Hematopoietic multipotent progenitor cell treated with erythropoietin and hydrocortisone succinate and interleukin-3 and kit ligand, for 4 days (in vitro differentiated cells): ENCODE measurements at places on chromosomes 12 and 14.

- no peak for DNase-seq
Measured at GRCh38 chr14:105223770-105224544, 24.4 kb upstream of the BTBD6 start.

GRCh38 chr12:42213023-42213422 lies 25.0 kb downstream of the YAF2 start:
- DNase-seq = peak; percentile 36

- DNase-seq = no peak
Measured at GRCh38 chr12:119204671-119205285, 26.0 kb downstream of the HSPB8 start.

DNA sequence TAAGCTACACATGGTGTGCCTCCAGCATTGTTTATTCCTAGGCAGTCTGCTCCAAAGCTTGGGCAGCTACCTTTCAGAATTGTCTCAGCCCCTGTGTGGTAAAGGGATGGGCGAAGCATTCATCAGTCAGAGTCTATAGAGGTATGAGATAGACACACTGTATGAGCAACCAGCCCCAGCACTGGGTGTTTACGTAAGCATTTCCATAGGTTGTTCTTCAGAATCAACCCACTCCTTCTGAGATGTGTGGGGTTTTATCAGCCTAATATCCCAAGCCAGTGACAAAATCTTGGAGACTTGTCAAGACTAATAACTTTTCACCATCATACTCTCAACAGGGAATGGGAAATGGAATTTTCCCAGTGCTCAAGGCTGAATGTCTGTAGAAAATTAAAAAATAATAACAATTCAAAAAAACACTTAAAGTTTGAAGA lies 98.2 kb downstream of the BTG1 start:
- no peak for DNase-seq

- peak; percentile 13 for DNase-seq
Measured at GRCh38 chr14:106010783-106011182, 484.4 kb downstream of the TMEM121 start.

DNA sequence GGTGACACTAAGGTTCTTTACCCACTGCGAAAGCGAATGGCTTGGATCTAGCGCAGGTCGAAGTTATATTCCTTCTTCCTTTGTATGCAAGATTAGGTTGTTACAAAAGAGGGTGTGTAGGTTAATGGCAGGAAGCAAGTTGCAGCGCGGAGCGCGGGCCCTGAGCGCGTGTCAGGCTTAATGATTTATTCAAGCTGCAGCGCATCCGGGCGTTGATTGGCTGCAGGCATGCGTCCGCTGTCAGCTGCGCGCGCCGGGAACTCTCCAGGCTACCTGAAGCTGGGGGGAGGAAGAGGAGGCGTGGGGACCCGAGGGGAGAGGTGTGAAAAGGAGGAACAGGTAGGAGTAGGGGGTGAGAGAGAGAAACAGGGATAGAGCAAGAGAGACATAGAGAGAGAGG lies 7.4 kb downstream of the ASCL1 start:
- DNase-seq = no peak

DNA sequence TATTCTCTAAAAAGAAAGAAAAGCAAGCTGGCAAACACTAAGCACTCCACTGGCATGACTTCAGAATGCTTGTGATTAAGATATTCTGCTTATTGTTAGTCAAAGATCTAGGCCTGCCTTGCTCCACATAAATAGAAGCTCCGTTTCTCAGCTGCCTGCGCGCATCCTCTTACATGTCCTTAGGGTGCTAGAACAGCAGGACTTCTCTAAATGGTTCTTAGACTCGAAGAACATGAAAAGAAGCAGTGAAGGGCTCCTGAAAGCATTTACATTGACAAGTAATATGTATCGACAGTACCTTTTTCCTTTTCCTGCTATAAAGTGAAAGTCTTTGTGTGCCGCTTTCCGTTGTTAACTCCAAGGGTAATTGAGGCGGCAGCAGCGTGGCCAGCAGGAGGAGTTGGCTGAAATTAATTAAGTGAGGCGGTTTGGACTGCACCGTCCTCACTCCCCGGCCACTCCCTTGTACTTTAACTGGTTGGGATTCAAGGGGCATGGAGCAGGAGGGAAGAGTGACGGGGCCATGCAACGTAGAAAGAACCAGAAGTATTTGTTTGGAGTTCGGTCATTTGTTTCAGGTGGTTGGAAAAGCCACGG lies 34.2 kb upstream of the OTX2 start:
- DNase-seq = peak; percentile 0

- DNase-seq = no peak
Measured at GRCh38 chr12:92221656-92222315, 76.1 kb upstream of the BTG1 start.

DNA sequence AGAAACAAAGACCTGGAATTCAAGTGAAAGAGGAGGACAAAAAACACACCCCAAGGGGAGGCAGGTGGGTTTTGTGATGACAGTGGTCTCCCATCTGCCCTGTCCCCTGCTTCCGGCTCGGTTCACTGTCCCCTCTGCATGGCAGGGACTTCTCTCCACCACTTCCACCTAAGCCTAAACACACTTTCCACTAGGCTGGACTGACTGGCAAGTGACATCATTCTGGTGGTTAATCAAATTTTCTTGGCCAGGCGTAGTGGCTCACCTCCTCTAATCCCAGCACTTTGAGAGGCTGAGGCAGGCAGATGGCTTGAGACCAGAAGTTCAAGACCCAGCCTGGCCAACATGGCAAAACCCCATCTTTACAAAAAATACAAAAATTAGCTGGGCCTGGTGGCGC lies 11.9 kb downstream of the PLEKHG6 start:
- DNase-seq = no peak

GRCh38 chr14:90179809-90180779 lies 76.3 kb upstream of the PSMC1 start:
- DNase-seq = no peak

DNA sequence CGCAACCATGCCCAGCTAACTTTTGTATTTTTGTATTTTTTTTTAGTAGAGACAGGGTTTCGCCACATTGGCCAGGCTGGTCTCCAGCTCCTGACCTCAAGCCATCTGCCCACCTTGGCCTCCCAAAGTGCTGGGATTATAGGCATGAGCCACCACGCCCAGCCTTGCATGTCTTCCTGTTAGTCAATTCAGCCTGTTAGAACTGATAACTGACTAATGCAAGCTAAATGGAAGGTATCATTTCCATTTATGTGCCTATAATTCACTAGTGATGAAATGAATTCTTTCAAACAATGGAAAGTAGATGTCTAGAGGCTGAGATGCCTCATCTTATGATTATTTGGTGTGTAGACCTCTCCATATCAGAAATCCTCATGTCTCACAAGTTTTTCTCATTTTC lies 37.3 kb upstream of the DIP2B start:
- DNase-seq = peak; percentile 15

GRCh38 chr12:5171701-5172100 lies 128.0 kb downstream of the KCNA5 start:
- DNase-seq = peak; percentile 52

DNA sequence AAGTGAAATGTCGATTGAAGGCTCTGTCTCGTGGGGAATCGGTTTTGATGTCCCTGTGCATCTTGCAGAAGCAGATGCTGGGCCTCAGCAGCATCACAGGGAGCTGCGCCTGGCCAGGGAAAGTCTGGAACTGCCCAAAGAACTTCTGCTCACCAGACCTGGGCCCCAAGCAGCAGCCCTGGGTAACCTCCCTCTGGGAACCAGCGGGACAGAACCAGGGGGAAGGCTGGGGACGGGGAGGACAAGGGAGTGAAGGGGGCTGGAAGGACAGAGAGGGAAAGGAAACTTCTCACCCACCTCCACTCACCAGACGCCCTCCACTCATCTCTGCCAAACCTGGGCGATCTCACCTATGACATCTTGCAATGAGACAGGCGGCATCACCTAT lies 26.8 kb upstream of the C14orf180 start:
- no peak for DNase-seq

- peak; percentile 97 for DNase-seq
Measured at GRCh38 chr12:54214553-54215406, 26.0 kb upstream of the SMUG1 start.

DNA sequence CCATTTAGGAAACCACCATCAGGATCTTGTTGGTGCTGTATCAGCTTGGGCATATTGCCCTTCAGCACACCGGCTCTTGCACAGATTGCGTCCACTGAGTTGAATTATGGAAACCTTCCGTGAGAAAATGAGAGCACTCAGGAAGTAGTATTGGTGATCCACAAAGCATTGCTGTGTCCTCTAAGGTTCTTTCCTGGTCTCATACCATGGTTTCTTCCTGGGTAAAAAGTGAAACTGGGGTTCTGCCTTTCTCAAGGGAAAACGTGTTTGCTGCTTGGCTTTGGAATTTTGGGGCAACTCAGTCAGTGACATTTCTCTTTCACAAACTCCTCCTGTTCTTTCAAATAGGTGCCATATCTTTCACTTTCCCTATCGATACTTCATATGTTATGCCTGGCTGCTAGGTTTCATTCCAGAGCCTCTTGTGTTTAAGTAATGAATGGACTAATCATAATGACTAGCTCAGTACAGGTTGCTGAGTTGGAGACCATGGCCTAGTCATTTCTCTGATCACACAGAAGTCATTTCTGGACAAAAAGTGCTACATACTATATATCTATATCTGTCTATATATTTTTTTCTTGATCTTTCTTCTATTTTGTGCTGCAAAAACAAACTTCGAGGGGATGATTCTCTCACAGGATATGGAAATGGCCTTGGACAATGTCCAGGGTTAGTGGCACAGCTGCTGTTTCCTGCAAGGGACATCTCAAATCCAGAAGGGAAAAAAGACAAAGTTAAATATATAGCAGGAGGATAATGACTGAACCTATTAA lies 423.4 kb downstream of the ZFP36L1 start:
- DNase-seq = no peak

DNA sequence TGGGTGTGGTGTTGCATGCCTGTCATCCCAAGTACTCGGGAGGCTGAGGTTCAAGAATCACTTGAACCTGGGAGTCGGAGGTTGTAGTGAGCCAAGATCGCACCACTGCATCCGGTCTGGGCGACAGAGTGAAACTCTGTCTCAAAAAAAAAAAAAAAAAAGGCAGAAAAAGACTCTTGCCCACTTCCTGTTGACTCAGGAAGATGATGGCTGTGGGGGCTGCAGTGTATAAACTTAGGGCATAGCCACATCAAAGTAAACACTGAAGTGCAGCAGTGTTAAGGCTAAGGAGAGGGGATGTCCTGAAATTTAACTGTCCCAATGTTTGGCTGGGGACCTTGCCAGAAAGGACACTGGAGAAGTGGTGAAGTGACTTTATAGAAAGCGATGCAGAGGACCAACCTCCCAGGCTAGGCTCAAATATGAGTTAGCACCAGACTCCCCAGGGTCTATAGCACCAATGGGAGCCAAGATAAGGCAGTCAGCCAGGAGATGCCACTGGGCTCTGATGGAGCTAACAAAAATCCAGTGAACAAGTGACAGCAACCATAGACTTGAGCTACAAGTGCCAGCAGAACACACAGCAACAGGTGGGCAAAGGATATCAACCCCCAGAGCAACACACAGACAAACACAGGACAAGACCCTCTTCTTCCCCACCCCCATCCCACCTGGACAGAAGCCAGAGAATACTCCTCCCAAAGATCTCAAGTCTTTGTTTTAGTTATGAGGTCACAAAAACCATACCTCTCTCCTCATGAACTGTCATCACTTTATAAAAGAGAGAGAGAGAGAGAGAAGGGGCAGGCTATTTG lies 28.0 kb downstream of the NELL2 start:
- DNase-seq = no peak

- DNase-seq = no peak
Measured at GRCh38 chr14:33545696-33546095, 405.2 kb downstream of the EGLN3 start.

GRCh38 chr12:98483621-98484503 lies 31.5 kb upstream of the TMPO start:
- no peak for DNase-seq

GRCh38 chr14:83085725-83086124 lies 1552.1 kb upstream of the SEL1L start:
- DNase-seq = no peak

GRCh38 chr14:62117010-62117750 lies 355.0 kb downstream of the SNAPC1 start:
- DNase-seq = peak; percentile 71

- no peak for DNase-seq
Measured at GRCh38 chr12:115667116-115667515, 610.4 kb downstream of the MED13L start.

DNA sequence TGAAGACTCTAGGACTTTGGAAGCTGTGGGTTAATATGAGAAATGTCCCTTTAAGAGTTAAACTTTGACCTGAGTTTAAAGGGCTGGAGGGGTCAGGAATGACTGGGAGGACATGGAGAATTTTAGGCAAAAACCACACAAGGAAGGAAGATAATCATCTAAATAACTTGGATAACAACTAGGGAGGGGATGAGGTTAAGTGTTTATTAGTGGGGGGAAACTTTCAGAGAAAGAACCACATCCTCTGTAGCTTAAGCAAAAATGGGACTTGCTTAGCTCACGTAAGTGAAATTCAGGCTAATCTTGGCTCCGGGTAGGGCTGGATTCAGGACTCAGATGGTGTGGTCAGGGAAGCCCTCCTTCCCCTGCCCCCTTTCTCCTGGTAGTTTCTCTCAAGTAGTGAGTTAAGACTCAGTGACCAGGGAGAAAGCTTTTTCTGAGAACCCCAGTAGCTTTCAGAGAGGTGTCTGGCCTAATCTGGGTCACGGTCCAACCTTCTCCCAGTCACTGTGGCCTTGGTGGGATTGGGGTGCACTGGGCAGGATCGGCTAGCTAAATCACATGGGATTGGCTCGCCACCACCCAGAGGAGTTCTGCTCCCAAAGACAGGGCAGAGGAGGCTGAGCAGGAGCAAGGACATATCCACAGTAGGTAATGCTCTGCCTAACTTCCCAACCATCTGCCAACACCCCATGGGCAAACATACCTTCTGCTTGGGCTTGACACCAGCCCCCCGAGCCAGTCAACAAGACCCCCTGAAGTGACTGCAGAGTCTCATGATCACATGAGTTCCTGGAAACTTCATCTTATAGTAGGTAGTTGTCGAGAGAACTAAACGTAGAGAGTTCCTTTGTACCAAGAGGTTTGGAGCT lies 52.8 kb downstream of the ARF6 start:
- DNase-seq = no peak

DNA sequence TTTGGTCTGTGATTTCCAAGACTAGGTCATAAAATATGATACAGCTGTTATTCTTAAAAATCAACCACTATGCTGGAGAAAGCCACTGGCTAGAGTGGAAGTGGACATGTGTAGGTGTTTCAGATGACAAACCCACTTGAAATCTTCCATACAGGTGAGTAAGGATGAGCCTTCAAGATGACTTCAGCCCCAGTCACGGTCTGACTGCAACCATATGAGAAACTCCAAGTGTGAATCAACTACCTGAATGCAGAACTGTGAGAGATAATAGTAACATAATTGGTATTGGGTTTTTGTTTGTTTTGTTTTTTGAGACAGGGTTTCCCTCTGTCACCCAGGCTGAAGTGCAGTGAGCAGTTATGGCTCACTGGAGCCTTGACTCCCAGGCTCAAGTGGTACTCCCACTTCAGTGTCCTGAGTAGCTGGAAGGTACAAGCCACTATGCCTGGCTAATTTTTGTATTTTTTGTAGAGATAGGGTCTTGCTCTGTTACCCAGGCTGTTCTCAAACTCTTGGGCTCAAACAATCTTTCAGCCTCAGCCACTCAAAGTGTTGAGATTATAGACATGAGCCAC lies 273.3 kb upstream of the LRIG3 start:
- DNase-seq = no peak
